Stimulated activated CD8-positive, alpha-beta memory T cell treated with anti-CD3 and anti-CD28 coated beads, Interleukin-4, amount 100 ng/mL, for 48 hours (primary cell): ENCODE measurements at places on chromosomes 3 and 15.

- no peak for DNase-seq
Observed at GRCh38 chr3:90091549-90091948, 984.1 kb downstream of the EPHA3 start.

GRCh38 chr3:127805026-127805753, 17.1 kb downstream of the MGLL start:
- no peak for DNase-seq

DNA sequence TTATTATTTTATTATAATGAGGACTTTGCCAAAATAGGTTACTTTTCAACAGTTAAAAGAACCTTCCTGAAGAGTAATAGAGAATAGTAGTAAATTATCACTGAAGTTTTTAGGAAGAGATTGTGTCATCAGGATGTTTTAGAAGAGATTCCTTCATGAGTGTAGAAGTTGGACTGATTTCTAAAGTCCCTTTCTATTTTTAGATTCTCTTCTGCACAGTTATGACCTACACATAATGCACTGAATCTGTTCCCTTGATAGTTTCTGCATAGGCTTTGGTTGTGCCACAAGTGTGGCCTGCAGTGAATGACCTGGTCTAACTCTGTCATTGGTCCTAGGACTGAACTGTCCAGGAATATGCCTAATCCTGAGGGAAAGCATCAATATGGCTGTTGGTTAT, 23.9 kb downstream of the SLC35A5 start:
- no peak for DNase-seq

- no peak for DNase-seq
Observed at GRCh38 chr3:13484851-13485590, 4.9 kb downstream of the HDAC11 start.

DNA sequence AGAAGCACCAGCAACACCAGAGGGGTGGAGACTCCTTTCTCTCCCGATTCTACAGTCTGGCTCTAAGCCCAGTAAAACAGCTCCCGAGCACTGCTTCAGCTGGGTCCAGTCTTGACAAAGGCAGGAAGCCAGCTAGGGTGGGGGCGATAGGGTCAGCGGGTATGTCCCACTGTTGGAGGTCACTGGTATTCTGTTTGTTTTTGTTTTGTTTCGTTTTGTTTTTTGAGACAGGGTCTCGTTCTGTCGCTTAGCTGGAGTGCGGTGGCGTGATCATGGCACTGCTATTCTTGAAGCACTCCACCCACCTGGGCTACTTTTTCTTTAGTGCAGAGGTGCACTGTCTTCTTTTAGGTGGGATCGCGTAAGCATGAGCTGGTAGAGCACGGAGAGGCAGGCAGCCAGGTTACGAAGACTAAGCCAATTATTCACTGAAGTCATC, 16.3 kb downstream of the GCSAM start:
- DNase-seq: no peak
